ENCODE measurements at places on chromosomes 12 and 14. TPM values are rescaled to one million over a fixed set of nuclear protein-coding genes. Genes with fewer than 3 reads are reported as not detected.

DNA sequence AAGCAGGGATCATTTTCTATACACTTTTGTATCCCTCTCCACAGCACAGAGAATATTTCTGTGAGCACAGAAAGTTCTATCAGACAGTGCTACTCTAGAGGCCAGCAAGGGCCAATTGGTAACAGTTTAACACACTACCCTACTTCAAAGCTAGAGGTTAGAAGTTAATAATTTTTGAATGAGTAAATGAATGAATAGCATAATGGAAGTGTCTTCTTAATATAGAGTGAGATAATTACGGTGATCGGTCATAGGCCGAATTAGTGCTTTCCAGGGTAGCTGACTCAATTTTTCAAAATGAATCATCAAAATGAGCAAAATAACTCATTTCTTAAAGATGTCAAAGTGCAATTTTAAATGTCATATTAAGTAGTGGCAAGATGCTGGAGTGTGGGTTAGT, 67.0 kb upstream of the CCDC198 start:
- DNase-seq = no peak
- no peaks in the 10 kb centered on the region for H3K27me3 ChIP-seq
- no peaks in the 10 kb centered on the region for H3K4me1 ChIP-seq
- H3K4me3 ChIP-seq = no peak overlapping the region
- H3K27ac ChIP-seq = no peak overlapping the region

DNA sequence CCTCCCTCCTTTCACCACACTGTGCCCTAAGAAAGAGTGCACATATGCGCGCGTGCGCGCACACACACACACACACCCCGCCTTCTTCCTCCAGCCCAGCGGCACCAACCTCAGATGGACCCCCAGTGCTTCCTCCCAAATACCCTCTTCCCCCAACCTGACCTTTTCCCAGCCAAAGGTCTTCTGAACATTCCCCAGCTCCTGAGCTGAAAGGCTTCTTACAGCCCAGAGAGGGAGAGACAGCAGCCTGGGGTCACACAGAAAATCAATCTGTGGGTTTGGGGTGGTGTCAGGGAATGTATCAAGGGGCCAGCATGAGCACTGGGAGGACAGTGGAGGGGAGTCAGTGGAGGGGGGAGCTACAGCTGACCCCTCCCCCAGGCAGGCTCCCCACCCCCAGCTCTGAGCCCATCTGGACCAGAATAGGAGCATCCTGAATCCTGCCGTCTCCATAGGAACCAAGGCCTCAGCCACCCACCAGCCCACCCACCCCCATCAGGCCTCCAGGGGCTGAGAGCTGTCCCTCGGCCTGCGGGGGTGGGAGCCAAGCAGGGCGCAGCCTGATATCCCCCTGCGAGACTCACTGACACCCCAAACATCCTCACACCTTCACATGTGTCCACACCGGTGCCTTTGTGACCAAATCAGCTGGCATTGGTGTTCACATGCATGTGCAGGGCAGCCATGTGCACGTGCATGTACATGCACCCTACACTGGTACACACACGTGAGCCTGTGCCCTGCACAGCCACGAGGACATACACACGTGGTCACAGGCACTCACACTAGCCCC, 5.7 kb downstream of the RASAL1 start:
- DNase-seq = no peak
- H3K27ac ChIP-seq = no peak overlapping the region
- no peaks in the 10 kb centered on the region for H3K36me3 ChIP-seq
- no peaks in the 10 kb centered on the region for H3K4me1 ChIP-seq

DNA sequence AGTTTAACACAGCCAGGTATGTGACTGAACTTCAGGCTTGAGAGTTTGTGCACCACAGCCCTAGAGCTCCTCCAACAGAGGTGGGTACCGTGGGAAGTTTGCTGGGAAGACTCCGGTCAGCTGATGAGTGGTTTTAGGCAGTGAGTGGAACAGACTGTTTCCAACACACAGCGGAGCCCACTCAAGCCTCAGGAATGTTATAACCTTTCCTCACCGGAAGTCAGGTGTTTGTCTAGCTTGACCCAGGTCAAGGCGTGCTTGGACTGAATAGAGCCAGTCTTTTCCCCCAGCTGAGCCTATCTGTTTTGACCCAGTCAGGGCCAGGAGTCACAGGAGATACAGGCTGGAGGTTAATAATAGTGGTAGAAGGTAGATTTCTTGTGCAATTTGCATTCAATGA, 138.4 kb upstream of the PARP11 start:
- H3K4me1 ChIP-seq = no peaks in the 10 kb centered on the region
- no peak overlapping the region for H3K4me3 ChIP-seq
- H3K27ac ChIP-seq = no peak overlapping the region
- no peak for DNase-seq
- H3K36me3 ChIP-seq = no peaks in the 10 kb centered on the region

- DNase-seq = no peak
- H3K27me3 ChIP-seq = no peaks in the 10 kb centered on the region
- no peak overlapping the region for H3K27ac ChIP-seq
These were observed 21.7 kb upstream of the NUP107 start for GRCh38 chr12:68665016-68665569.

- no peak for DNase-seq
- H3K4me3 ChIP-seq = no peak overlapping the region
- H3K4me1 ChIP-seq = no peaks in the 10 kb centered on the region
- H3K27me3 ChIP-seq = no peaks in the 10 kb centered on the region
These were observed 243.2 kb downstream of the ALX1 start for GRCh38 chr12:85523197-85523596.

DNA sequence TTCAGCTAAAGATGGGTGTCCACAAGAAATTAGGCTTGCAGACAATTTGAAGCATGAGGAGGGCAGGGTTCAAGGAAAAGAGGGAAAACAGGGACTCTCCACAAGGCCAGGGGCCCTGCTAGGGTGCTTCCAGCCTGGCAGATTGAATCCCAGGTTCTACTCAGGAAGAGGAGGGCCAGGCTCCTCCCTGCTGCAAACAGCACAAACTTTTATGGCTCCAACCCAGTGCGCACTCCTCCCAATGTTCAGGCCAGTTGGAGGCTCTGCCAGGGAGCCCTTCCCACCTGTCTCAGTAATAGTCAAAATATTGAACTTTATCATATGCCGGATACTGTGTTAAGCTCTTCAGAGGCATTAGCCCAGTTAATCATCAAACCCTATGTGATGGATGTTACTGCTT, 244.4 kb downstream of the SYT1 start:
- no peak for DNase-seq
- H3K4me3 ChIP-seq = no peak overlapping the region
- no peaks in the 10 kb centered on the region for H3K36me3 ChIP-seq
- H3K4me1 ChIP-seq = no peaks in the 10 kb centered on the region
- no peaks in the 10 kb centered on the region for H3K27me3 ChIP-seq

DNA sequence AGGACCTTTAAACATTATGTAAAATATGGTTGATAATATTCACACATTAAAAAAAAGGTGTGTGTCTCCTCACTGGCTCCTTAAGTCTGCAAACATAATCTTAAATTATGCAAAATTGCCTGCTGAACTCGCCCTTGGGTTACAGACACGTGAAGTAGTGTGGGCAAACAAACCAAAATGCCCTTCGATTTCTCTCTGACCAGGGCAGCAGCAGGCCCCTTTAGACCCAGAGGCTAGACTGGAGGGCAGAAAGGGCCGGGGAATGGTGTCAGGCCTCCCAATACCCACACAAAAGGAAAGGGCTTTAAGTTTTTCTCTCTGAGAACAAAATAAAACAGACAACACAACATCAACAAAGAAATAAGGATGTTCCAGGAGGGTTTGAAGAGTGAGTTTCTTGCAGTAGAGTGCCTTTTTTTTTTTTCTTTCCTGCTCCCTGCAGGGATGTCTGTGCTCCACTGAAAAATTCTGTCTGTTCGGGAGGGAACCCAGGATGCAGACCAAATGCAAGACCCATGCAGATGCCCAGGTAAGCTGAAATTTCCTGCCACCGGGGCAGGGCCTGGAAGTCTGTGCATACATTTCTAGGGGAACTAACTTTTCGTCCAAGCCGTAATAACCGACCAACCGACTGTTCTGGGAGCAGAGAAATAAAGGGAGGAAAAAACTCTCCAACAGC, 1.7 kb downstream of the TBX3 start:
- peak overlapping the region; percentile 90 for H3K27ac ChIP-seq
- H3K4me1 ChIP-seq = peaks cover 4% of the 10 kb centered on the region
- H3K4me3 ChIP-seq = peak overlapping the region; percentile 49
- no peaks in the 10 kb centered on the region for H3K27me3 ChIP-seq

DNA sequence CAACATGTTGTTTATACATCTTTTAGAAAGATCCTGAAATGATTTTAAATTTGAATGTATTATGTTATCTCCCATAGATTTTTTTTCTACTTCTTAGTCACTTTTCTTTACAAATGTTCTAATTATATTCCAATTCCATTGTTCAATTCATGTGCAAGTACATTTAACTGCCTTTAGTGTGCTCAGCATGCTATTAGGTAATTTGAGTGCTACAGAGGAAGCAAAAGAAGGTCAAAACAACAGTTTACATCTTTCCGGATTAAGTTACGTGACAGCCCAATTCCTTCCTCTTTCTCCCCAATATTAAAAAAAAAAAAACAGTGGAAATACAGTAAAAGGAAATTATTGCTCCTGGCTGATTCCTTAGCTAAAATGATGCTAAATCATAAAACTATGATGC, 98.3 kb downstream of the RTN1 start:
- no peaks in the 10 kb centered on the region for H3K4me1 ChIP-seq
- no peaks in the 10 kb centered on the region for H3K36me3 ChIP-seq
- DNase-seq = no peak
- no peak overlapping the region for H3K27ac ChIP-seq
- no peak overlapping the region for H3K4me3 ChIP-seq
- no peaks in the 10 kb centered on the region for H3K27me3 ChIP-seq

DNA sequence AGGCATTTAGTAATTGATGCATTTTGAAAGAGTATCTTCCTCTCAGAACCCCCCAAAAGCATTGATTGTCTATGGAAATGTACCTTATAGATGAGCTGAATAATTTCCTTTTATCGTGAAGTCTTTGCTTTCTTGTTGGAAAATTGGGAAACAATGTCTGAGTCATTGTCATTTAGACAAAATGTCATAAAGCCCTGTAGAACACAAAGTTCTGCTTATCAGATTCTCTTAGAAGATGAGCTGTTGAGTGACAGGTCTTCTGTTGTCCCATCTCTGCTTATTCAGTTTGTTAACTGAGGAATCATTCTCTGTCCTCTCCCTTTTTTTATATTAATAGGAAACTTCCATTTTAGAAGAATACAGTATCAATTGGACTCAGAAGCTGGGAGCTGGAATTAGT, 22.9 kb downstream of the MAPKAPK5 start:
- no peak overlapping the region for H3K4me3 ChIP-seq
- no peak for DNase-seq
- H3K36me3 ChIP-seq = no peaks in the 10 kb centered on the region
- H3K27me3 ChIP-seq = no peaks in the 10 kb centered on the region

DNA sequence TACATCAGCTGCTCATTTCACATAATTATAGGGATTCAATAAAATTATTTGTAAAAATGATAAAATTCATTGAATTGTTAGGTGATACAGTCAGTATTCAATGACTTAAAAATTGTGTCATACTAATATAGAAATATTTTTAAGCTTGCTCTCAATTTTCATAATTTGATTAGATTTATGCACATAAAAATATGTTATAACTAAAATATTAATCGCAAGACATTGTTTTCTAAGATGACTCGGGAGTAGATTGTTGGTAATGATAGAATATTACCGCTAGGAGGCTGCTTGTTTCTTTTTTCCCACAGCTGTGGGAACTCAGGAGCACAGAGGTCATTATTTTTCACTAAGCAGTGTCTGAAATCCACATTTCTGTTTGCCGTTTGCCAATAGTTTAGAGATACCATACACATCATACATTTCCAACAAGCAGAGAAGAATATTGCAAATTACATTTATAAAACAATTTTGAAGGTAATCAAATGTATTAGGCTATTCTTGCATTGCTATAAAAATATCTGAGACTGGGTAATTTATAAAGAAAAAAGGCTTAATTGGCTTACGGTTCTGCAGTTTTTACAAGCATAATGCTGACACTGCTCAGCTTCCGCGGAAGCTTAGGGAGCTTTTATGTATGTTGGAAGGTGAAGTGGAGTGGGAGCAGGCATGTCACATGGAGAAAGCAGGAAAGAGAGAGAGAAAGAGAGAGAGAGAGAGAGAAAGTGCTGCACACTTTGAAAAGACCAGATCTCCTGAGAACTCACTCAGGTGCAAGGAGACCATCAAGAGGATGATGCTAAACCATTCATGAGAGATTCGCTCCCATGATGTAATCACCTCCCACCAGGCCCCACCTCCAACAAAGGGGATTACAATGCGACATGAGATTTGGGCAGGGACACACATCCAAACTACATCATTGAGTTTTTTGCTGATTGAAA, 9.2 kb downstream of the CD69 start:
- H3K4me1 ChIP-seq = no peaks in the 10 kb centered on the region
- no peak overlapping the region for H3K27ac ChIP-seq
- H3K27me3 ChIP-seq = no peaks in the 10 kb centered on the region
- no peak overlapping the region for H3K4me3 ChIP-seq
- DNase-seq = no peak

DNA sequence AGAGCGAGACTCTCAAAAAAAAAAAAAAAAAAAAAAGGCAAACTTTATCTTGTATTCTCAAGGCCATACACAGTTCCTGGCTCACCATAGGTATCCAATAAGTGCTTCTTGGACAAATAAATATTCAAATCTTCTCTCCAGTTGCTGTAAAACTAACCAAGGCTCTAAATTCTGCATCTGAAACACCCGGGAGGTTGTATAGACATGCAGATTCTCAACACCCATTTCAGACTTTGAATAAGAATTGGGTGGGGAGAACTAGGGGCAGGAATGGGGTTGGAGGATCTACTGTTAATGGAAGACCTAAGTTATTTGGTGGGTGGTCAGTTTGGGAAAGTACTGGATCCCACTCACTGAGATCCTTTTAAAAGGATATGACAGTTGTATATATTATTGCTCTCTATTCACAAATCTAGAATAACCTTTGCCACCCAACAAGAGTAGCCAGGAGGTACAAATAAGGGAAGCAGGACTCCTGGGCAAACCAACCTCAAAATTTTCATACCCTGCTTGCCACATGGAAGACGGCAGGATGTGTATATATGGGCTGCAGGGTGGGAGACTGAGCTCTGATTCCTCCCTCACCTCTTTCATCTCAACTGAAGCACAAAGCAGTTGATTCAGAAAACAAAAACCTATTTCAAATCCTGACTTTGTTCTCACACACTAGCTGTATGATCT, 879 bp downstream of the GDF3 start:
- no peak overlapping the region for H3K4me3 ChIP-seq
- no peaks in the 10 kb centered on the region for H3K36me3 ChIP-seq
- DNase-seq = no peak
- H3K27me3 ChIP-seq = no peaks in the 10 kb centered on the region
- H3K4me1 ChIP-seq = no peaks in the 10 kb centered on the region

Gene KRT79
- total RNA-seq = not detected

Gene RITA1
- 15.2 TPM for total RNA-seq
